ENCODE measurements at places on chromosomes 5 and 9. TPM values are rescaled to one million over a fixed set of nuclear protein-coding genes. Genes with fewer than 3 reads are reported as not detected.

DNA sequence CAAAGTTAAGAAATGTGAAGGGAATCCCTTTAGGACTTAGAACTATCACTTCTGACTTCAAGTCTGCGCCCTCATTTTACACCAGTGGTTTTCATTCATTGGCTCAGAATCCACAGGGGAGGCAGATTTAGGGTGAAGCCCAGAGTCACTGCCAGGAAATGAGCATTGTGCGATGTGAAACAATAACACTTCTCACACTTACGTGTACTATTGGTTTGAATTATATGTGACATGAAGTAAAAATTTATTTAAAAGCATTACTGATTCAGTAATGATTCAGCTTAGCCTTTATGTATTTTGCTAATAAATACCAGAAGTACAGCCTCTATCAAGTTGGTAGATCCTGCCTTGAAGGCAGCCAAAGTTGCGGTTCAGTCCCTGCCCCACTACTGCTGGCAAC is 98.6 kb downstream of the PAM start:
- no peak overlapping the region for H3K27ac ChIP-seq
- DNase-seq = no peak
- H3K27me3 ChIP-seq = no peaks in the 10 kb centered on the region
- peaks cover 2% of the 10 kb centered on the region for H3K4me1 ChIP-seq

DNA sequence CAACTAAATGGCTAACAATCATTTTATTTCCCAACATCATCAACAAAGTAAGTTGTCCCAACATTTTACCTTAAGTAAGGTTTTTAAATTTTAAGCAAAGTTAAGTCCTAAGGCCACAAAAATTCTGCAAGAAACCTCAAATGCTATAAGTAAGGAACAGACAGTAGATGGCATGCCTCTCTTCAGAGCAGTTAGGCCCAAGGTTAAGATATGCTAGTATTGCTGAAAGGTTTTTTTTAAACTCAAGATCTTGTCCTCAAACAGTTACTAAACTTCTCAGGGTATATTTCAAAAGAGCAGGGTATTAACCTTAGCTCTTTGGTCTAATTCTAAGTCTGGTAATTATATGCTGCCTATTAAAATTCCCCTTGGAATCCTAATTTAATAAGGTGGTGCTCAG is 35.1 kb downstream of the PJA2 start:
- H3K27ac ChIP-seq = no peak overlapping the region
- H3K4me3 ChIP-seq = no peak overlapping the region
- H3K4me1 ChIP-seq = peaks cover 23% of the 10 kb centered on the region
- peaks cover 17% of the 10 kb centered on the region for H3K36me3 ChIP-seq

The SPATA6L gene
- 2.4 TPM for total RNA-seq

The MEF2C gene
- 104 TPM for total RNA-seq
